Activated T-cell treated with anti-CD3 and anti-CD28 coated beads for 48 hours (primary cell): ENCODE measurements at places on chromosomes 7 and 10.

DNA sequence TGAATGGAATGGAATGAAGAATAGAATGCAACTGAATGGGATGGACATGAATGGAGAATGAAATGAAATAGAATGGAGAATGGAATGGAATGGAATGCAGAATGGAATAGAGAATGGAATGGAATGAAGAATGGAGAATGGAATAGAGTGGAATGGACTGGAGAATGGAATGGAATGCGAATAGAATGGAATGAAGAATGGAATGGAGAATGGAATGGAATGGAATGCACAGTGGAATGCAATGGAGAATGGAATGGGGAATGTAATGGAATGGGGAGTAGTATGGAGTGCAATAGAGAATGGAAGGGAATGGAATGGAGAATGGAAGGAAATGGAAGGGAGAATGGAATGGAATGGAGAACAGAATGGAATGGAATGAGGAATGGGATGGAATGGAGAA, 93.4 kb downstream of the NSUN6 start:
- no peak for DNase-seq

- no peak for DNase-seq
Measured at GRCh38 chr10:133164816-133165555, 5.0 kb downstream of the KNDC1 start.

DNA sequence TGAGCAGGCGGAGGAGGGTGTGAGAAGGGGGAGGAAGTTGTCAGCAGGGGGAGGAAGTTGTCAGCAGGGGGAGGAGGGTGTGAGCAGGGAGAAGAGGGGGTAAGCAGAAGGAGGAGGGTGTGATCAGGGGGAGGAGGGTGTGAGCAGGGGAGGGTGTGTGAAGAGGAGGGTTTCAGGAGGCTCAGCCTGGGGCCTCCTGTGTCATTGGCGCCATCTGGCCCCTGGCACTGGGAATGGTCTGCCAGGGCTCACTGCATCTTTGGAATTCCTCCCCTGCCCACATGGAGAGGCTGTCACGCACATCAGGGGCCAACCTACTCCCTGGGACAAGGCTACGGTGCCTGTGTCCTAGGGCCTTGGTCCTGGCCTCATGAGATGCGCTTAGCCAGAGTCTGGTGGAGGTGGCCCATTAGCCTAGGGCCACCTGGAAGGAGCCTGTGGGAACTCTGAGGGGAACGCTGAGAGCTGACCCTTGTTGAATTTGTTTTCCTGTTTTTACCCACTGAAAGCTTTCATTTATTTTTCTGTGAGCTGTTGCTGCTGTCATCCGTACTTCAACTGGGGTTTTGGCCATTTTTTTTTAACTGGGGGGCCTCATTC, 18.0 kb downstream of the CAMK2B start:
- DNase-seq: no peak

- DNase-seq: no peak
Measured at GRCh38 chr10:21493784-21494183, 31.7 kb downstream of the SKIDA1 start.

DNA sequence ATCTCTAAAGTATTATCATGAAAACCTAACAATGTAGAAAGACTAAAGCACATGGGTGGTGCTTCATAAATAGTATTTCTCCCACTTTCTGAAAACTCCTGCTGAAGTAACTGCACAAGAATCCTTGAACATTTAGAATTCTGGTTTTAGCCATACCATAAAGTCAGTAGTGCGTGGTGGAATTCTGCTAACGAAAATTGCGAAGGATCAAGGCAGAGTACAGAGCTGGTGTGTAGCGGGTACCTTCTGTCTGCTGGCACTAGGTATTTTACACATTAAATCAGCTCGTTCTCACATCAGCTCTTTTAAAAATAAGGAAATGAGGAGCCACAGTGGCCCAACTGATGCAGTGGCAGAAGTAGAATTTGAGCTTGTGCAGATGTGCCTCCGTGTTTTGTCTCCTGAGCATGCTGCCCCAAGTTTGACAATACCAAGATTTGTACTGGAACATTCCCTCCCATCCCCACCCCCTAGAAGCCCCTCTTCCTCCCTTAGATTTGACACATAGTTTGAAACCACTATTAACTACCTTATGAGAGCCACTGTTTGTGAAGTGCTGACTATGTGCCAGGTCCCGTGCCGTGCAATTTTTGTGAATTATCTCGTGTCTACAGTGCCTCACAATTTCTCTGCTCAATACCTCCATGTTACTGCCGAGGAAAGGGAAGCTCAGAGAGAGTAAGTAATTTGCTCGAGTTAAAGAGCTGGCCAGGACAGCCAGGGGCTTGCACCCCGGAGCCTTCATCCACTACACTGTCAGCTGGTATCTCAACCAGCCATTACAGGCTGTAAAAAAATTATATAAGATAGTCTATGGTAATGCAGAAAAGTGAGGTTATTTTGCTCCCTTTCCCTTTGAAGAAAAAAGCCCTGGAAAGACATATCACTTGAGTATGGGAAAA, 66.9 kb downstream of the EGFR start:
- DNase-seq: no peak

DNA sequence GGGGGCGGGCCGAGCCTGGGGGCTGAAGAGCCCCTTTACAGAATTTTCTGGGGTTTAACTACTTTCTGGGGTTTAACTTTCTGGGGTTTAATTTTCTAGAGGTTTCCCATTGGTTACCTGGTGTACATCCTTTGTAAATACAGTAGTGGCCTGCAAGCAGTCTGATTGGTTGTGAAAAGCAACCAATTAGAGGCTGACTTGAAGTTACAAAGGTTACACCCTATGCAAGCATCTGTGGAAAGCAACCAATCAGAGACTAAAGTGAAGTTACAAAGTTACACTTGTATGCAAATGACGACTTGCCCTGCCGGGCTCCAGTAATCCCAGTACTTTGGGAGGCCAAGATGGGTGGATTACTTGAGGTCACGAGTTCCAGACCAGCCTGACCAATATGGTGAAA, 27.4 kb downstream of the GTF2I start:
- no peak for DNase-seq

GRCh38 chr10:33396938-33397337, 62.5 kb upstream of the NRP1 start:
- no peak for DNase-seq

GRCh38 chr7:68334636-68335272, 1263.5 kb upstream of the AUTS2 start:
- DNase-seq: no peak

DNA sequence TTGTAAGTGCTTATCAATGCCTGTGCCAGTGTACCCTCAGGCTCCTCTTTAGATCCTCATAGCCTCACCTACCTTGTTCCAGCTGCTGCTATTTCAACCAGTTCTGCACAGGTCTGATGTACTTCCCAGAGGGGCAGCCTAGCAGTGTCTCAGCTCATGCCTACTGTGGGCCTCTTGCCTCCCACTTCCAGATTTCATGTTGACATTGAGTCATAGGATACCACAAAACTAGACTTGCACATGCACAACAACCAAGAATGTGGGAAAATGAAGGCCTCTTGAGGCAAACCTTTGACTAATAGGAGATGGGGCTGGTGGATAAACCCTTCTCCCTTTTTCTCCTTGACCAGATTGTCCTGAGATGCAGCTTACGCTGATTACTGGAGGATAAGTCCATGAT, 31.0 kb downstream of the PON3 start:
- no peak for DNase-seq

- DNase-seq: no peak
Measured at GRCh38 chr10:95458871-95459270, 102.3 kb downstream of the SORBS1 start.
